ENCODE measurements at places on chromosomes 7 and 10.

GRCh38 chr10:100076750-100077149 lies 4.9 kb downstream of the CPN1 start:
- no peak for DNase-seq

DNA sequence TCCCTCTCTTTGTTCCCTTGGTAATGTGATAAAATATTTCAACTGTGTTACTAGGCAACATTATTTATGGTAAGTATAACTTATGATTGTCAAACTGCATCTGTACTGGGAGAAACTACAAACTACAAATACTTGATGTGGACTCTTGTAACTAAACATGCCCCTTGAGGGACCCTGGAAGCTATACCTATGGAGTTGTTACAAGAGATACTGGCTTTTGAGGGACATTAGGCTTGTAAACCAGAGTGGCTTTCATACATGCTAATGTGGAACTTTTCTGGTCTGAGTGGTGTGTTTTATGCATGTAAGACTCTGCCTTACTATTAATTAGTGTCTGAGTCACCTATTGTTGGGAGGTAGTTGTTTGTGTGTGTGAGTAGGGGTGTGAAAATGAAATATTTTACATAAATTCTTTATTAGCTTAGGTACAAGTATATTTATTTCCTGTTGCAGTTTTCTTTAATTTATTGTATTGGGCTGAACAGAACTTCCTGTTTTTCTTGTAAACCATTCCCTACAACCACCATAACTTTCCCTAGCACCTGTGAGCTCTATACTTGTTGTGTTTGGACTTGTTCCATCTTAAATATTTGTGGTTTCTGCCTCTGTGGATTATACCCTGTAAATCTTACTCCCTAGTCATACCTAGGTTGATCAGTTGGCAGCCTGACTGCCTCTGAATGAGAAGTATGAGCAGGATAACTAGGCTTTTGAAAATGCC lies 49.8 kb downstream of the STK31 start:
- no peak for DNase-seq

GRCh38 chr10:130764651-130765050 lies 546.9 kb downstream of the TCERG1L start:
- no peak for DNase-seq

DNA sequence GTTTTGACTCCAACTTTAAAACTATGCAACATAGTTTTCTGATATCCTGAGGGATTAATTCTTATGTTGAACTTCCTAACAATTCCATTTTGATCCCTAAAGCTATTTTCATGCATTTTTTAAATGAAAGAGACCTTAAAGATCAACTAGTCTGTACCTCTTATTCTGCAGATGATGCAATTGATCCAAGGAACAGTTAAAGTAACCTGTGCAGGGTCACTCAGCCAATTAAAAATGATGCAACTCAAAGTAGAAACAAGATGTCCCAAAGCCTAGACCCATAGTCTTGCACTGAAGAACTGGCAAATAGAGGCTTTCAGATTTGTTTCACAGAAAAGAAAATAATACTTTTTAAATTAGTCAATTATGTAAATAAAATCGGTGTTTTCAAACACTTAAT lies 86.3 kb downstream of the IMMP2L start:
- no peak for DNase-seq

DNA sequence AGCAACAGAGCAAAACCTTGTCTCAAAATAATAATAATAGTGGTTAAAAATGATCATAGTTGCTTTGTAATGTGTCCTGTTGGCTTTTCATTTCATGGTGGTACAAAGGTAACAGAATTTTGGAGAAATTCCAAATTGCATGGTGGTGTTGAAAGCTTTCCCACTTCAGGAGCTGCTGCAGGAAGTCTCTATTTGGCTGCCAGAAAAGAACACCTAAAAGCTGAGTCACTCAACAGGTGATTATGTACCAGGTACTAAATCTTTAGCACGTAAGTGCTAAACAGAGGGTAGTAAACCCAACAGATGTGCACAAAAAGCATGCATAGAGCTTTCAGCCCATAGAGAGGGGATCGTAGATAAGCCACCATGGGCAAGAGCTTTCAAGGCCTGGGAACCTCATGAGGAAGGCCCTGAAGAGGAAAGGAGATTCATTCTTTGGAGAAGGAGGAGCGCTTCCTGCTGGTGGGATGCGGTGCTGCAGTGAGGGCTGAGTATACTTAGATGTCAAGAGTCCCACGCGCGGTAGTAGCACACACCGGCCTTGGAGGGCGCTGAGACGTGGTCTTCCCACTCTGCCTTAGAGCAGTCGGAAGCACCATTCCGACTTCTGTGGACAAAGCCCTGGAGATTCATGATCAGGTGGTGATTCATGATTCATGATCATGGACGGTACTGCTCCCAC lies 118.7 kb downstream of the RALA start:
- DNase-seq, result no peak

DNA sequence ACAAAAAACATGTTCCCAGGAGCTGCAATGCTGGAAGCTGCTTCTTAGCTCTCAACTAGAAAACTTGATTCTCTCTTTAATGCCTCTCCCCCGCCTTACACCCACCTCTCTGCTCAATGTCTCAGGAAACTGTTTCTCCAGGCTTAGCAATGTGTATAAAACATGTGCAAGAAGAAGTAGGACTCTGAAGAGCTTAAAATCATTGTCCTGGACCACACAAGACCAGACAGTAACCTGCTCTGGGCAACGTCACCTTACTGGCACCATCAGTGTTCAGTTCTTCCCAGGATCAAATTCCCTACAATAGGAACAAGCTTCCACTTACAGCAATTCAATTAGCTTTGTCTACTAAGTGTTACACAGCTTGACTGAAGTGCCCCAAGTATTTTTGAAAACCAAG lies 104.9 kb downstream of the RAPGEF5 start:
- peak; percentile 70 for DNase-seq

DNA sequence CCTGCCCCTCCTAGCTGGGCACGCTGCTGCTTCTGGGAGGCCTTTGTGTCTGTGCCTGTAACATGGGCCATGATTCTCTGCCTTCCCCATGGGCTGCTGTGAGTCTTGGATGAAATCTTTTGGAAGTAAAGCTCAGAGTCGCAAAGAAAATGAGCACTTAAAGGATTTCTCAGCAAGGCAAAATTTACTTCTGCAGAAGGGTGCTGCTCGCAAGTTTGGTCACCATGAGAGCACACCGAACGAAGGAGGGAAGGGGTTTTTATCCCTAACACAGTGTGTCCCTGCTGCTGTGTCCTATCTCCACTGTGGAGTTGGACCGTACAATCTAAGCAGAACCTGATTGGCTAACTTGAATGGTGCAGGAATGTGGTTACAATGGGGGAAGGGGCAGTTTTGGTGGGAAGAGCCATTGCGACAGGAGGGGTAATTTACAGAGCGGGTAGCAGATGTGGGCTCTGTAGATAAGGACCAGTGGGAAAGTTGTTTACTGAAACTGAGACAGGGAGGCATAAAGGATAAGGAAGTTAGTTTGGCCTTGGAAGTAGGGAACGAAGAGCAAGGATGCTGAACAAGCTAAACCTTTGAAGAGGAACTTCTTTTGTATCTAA lies 57.5 kb downstream of the FANK1 start:
- DNase-seq, result no peak

DNA sequence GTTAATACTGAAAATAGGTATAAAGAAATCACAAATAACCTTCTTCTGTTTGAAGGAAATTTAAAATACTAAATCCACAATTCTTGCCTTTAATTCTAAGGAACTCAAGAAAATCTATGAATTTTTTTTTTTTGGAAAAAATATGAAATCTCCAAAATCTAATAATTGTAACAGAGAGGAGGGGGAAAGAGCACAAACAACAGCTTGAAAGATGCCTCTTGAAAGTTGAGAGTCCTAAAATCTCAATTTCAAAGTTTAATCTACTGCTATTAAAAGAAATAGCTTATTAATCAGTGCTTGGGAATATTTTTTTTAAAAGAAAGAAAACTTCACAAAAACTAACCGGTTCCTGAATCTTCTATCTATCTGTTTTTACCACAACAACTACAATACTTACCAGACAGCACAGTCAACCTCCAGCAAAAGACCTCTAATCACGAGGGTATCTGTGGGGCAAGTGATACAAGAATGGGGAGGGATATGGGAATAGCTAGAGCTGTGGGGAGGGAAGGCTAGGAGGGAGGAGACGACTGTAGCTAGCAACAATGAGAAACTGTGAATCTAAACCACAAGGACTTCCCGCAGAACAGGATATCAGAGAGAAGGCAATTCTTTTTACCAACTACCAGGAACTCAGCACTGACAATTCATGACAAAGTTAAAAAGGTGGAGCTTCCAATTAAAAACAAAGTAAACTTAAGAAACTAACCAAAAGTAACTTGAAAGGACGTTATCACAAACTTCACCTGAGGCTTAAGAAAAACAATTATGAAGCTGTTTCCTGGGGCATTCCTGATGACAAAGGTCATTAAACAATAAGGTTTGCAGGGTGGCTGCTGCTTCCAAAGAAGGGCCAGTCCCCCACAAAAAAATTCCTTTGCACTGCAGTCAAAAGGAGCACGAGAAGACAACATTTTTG lies at the start of gene USP54:
USP54 (minus strand) TSS at position 462 of the 919 bp plus-strand sequence. CDS start 15,684 bp downstream, outside the sequence.
- DNase-seq, result no peak

GRCh38 chr7:129376778-129377700 lies 57.2 kb upstream of the STRIP2 start:
- no peak for DNase-seq

DNA sequence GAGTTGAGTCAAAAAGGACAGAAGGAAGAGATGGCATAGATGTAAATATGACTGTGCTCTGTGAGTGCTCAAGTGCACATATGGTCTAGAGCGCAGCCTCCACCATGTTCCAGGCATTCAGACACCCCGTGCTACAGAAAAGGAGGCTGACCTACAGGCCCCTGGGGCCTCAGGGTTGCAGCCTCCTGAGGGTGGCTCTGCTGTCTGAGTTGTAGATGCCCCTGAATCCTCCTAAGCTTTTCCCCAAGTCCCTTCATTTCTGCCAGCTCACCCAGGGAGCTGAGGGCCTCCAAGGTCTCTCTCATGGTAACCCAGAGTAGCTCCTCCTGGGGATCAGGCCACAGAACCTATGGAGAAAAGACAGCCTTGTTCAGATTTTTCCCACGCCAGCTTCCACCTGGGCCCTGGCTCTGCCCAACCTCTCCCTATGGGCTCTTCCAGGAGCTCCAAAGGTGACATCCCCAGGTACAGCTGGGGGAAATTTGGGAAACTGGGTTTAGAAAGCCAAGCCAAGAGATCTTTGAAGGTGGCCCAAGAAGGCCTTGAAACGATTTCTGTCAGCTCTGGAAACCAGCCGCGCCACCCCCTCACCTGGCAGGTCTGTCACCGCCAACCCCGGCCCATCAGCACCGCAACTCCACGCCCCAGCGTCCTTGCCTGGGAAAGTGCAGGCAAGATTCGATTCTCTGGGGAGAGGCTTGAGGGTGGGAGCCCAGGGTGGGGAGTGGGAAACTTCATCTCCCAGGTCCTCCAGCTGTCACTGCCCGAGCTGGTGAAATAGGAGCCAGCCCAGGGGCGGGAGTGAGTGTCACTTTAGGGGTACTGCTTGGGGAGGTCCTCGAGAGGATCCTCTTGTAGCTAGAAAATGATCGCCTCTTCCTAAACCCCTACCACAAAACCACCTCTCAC lies 2.4 kb downstream of the ZNF467 start:
- DNase-seq, result peak; percentile 55

- no peak for DNase-seq
Measured at GRCh38 chr10:42783181-42783549, 570 bp downstream of the BMS1 start.

- no peak for DNase-seq
Measured at GRCh38 chr7:106223156-106223555, 61.6 kb downstream of the NAMPT start.

DNA sequence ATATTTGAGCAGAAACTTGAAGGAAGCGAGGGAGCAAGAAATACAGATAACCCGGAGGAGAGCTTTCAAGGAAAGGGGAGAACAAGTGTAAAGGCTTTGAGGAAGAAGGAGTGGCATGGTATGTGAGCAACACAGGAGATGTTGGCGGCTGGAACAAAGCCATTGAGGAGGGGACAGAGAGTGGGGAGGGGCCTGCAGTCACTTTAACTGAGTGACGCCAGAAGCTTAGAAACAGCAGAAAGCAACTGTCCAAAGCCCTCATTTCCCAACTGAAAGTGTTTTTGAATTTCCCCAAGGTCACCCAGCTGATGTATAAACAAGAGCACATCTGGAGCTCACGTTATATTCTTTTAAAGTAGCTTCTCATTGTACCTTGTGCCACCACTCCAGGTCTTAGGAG lies 19.1 kb downstream of the AUTS2 start:
- DNase-seq, result no peak

DNA sequence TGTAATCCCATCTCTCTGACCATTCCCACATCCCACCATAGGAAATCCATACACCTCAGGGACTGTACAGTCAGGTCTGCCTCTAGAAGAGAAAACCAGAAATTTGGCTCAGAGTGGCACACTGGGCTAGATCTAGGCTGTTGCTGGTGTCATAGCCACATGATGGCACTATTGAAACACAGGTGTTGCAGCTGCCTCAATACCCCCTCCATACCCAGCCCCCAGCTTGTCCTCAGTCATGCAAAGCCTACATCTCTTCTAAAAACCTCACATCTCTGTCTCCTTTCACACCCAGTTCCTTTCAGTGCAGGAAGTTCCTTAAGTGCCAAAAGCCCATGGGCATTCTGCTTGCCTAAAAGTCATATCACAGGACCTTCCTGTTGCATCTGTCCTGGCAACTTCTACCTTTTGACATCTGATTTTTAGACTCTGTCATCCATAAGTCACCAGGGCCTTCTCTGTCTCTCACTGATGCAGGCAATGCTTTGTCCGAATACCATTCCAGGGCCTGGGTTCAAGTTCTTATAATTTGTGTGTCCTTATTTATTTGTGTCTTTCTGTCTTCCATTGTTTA lies 27.0 kb upstream of the HIBADH start:
- no peak for DNase-seq

- no peak for DNase-seq
Measured at GRCh38 chr7:27901028-27901760, 161.2 kb downstream of the TAX1BP1 start.

- DNase-seq, result no peak
Measured at GRCh38 chr10:112767156-112767555, 182.9 kb upstream of the TCF7L2 start.

DNA sequence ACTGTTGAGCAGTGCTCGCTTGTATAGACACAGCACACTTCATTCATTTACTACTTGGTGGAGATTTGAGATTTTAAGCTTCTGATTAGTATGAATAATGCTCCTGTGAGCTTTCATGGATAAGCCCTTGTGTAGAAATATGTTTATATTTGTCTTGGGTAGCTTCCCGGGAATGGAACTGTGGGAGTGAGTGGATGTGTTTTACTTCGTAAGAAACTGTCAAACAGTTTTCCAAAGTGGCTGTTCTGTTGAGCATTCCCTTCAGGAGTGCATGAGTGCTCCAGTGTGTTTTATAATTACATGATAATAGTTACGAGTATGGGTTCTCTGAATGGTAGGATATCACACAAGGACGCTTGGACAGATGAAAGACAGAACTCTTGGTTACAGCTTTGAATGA lies 49.4 kb downstream of the VWC2 start:
- DNase-seq, result no peak

DNA sequence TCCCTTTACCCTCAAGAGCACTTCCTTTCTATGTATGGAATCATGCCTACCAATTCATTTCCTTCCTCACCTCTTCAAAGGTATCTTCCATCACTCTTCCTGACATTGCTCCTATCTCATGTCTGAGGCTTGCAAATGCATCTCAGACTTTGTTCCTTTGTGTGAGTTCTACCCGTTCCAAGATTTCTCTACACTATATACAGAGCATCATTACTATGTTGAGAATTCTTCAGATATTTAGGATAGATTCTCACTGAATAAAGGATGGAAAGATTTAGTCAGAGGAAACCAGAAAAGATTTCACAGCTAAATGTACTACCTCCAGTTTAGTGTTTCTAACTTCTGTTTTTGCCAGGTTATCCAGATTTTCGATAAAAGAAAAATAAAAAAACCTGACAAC lies 462.7 kb downstream of the PHTF2 start:
- no peak for DNase-seq
